ENCODE measurements at places on chromosomes 16 and 17. TPM values are rescaled to one million over a fixed set of nuclear protein-coding genes. Genes with fewer than 3 reads are reported as not detected.
A peak's percentile ranks its signal among the peaks of the same experiment; 100 is the strongest.

DNA sequence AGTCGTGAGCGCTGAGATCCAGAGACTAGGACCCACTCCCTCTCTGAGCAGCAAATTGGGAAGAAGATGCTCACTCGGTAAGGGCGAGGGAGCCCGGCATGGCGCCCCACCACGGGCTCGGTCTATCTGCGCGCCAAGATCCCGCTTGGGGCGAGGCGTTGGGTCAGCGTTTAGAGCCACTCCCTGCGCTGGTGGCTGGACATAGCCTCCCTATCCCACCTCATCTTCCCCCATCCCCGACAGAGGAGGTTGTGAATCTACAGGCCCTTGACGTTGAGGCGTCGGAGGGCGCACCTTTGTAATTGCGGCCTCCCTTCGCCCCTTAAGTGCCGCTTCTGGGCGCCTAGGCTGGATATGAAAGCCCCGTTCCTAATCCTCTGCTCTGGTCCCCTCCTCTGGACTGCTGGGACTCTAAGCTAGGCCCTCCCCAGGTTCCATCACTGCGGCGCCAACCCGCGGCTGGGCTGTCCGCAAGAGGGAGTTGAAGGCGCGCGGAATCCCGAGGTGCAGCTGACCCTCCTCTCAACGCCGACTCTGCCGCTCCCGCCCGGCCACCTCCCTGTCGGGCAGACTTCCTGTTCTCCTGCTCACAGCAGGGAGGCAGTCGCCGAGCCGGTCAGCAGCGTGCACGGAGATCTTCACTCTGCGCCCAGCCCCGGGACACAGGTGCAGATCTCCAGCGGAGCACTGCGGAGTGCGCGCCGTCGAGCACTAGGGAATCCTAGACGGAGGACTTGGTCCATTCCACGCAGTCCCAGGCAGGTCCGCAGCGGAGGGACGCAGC lies 16.1 kb upstream of the HOXB9 start:
- H3K4me3 ChIP-seq = no peak overlapping the region
- no peaks in the 10 kb centered on the region for H3K36me3 ChIP-seq
- peaks cover 100% of the 10 kb centered on the region for H3K27me3 ChIP-seq
- H3K27ac ChIP-seq = no peak overlapping the region
- no peaks in the 10 kb centered on the region for H3K4me1 ChIP-seq

AOC3 gene
- total RNA-seq = not detected

DNA sequence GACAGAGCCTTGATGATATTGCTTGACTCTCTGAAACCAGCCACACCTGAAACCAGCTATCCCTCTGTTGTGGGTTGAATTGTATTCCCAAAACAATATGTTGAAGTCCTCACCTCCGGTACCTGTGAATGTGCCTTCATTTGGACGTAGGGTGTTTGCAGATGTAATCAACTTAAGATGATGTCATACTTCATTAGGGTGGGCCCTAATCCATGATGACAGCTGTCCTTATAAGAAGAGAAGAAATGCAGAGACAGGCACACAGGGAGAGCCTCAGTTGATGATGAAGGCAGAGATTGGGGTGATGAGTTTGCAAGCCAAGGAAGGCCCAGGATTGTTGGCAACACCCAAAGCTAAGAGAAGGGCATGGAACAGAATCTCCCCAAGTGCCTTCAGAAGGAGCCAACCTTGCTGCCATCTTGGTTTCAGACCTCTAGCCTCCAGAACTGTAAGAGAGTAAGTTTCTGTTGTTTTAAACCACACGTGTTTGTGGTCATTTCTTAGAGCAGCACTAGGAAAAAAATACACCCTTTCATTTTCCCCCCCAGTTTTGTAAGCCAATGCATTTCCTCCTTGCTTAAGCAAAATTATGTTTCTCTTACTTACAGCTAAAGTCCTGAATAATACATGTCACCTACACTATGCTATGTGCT lies 29.4 kb upstream of the MYH10 start:
- H3K27ac ChIP-seq = no peak overlapping the region
- H3K4me1 ChIP-seq = no peaks in the 10 kb centered on the region
- no peak overlapping the region for H3K4me3 ChIP-seq
- DNase-seq = no peak

GRCh38 chr16:1494711-1495110 lies 1.6 kb downstream of the TELO2 start:
- H3K36me3 ChIP-seq = no peaks in the 10 kb centered on the region
- H3K27ac ChIP-seq = no peak overlapping the region
- no peaks in the 10 kb centered on the region for H3K27me3 ChIP-seq
- H3K4me1 ChIP-seq = peaks cover 10% of the 10 kb centered on the region

SNF8 gene
- 93.0 TPM for total RNA-seq

- no peak overlapping the region for H3K4me3 ChIP-seq
- peaks cover 7% of the 10 kb centered on the region for H3K27me3 ChIP-seq
- DNase-seq = no peak
- H3K4me1 ChIP-seq = peaks cover 14% of the 10 kb centered on the region
- no peaks in the 10 kb centered on the region for H3K36me3 ChIP-seq
These were observed 7.3 kb downstream of the CDH13 start for GRCh38 chr16:82633964-82634600.

DNA sequence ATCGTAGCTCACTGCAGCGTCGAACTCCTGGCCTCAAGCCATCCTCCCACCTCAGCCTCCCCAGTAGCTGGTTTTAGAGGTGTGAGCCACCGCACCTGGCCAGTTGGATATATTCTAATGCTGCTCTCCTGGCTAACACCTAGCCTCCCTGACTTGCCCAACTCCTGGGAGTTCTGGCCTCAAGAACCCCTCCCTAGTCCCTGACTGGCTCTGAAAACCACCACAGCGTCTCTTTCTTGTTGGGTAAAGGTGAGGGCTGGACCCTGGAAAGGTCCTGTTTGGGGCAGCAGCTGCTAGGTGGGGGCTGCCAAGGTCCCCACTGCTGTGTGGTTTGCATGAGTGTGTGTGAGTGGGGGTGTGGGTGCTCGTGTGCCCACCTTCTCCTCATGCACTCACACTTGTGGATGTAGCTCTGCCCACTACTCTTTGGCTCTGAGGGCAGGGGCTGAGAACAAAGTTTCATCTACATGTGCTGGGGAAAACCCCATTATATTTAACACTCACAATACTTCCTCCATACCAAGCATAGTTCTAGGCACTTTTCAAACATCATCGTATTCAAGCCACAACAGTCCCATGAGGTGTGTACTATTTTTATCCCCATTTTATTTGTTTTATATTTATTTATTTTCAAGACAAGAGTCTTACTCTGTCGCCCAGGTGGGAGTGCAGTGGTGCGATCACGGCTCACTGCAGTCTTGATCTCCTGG lies 7.1 kb upstream of the SPNS3 start:
- H3K27me3 ChIP-seq = no peaks in the 10 kb centered on the region
- no peak overlapping the region for H3K27ac ChIP-seq
- H3K4me3 ChIP-seq = no peak overlapping the region
- H3K4me1 ChIP-seq = no peaks in the 10 kb centered on the region

DNA sequence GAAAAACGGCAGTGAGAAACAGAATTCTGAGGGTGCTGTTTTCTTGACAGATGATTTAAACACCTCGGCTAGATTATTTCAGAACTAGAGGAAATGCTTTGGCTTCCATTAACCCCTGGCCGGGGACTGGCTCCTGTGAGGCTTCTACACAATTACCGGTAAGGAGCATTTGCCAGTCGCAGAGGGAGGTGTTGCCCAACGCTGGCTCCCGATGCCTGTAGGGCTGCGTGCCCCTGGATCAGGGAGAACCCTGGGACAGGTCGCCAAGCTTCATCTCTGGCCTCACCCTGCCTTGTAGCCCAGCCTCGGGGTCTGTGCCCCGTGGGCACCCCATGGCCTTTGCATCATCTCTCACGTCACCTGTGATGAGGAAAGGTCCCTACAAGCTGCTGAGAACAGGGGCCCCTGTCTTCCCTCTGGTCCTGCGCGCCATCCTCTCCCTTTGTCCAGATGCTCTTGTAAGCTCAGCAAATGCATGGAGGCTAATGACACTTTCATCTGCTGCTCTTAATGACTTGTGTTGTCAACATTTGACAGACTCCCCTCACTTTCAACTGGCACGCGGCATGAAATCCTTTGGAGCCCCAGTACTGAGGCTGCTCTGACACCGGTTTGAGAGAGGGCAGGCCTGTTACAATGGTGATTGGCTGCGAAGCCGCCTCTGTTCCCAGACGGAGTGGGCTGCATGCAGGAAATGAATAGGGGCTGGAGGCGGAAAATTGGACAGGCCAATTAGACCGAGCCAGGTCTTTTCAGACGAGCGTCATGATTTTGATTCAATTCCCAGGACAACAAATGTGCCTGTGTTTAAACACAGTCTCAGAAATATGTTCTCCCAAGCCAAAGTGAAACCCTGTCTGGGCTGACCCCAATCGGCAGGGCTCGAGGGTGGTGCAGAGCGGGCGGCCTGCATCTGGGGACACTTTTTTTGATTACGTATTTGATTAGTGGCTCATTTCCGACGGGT lies 85.5 kb upstream of the DOC2B start:
- H3K4me1 ChIP-seq = peaks cover 3% of the 10 kb centered on the region
- H3K36me3 ChIP-seq = no peaks in the 10 kb centered on the region
- no peaks in the 10 kb centered on the region for H3K27me3 ChIP-seq
- no peak overlapping the region for H3K27ac ChIP-seq

DNA sequence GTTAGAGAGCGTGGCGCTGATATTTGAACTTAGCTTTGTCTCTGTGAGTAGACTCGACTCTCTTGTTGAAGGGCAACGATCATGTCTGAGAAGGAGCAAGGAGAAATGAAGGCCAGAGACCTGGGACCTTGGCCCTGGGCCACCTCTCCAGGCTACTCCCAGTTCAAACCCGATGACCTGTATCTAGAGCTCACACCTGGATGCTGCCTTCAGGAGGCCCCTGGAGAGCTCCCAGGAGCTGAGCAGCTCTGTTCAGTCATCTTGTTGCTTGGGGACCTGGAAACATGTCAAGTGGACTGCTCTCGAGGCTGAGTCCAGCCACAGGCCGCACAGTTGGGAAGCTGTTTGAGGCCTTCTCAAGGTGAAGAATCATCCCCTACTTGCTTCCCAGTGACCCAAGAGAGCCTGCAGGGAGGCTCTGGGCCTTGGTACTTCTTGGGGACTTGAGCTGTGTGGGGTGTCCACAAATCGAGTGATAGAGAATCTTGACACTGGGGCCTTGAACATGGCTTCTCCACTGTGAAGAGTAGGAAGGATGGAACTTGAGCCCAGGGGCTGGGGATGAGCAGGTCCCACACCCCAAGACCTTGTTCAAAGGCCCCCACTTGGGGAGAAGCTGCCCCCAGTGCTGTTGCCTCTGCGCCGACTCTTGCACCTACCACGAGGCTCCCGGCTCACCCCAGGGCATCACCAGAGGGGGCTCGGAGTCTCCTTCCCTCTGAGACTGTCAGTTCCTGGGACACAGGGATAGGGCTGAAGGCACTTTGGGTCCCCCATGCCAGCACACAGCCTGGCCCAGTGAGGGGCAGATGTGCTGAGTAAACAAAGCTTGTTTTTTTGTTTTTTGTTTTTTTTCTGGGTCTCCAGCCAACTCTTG lies 112.1 kb downstream of the IRX5 start:
- no peak for DNase-seq
- H3K4me3 ChIP-seq = no peak overlapping the region
- no peaks in the 10 kb centered on the region for H3K27me3 ChIP-seq
- no peaks in the 10 kb centered on the region for H3K4me1 ChIP-seq
- no peaks in the 10 kb centered on the region for H3K36me3 ChIP-seq

DNA sequence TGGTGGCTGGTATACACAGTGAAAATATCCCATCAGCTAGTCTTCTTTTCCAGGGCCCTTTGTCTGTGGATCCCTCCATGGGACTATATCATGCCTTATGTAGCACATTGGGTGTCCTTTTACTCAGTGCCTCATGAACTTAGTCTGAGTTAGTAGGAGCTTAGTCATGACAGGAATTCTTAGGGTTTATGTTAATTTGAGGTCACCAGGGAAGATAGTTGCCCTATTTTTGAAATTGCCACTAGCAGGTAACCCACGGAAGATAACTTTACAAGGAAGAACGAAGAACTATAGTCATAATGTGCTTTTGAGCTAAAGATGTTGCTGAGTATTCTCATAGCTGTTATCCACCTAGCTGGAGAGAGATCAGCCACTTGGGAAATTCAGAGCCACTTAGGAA lies 14.8 kb upstream of the PLK1 start:
- H3K36me3 ChIP-seq = no peaks in the 10 kb centered on the region
- H3K4me1 ChIP-seq = no peaks in the 10 kb centered on the region
- H3K27me3 ChIP-seq = no peaks in the 10 kb centered on the region
- no peak overlapping the region for H3K4me3 ChIP-seq
- DNase-seq = no peak

DNA sequence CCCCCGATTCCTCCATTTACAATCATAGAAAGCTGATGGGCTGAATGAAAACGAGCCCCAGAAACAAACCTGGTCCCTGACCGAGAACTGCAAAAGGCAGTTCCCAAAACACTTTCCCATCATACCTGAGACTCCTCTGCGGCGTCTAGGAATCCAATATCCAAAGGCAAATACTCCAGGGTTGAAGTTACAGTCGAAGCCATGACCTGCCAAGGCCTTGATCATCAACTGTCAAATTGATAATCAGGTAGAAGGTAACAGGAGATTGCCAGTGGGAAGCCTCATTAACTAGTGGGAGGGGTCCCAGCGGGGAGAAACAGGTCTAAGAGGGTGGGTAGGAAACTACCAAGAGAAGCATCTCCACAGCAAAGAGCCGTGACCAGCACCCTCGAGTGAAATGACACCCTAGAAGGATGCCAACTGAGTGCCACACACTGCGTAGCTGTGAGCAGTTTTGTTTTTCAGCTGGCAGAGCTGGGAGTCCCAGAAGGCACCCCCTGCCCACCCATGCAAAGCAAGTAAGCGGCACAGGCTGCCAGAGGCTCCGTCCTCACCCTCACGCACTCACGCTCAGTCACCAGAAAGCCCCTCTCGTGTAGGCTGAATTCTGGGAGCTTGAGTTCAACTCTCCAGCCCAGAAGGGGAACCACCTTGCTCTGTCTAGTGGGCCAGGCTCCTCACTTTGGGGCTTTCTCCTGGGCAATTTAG lies 146.1 kb downstream of the GAS7 start:
- H3K27me3 ChIP-seq = no peaks in the 10 kb centered on the region
- no peak overlapping the region for H3K27ac ChIP-seq
- H3K4me1 ChIP-seq = no peaks in the 10 kb centered on the region
- H3K36me3 ChIP-seq = no peaks in the 10 kb centered on the region
- H3K4me3 ChIP-seq = no peak overlapping the region

AGRP gene
- total RNA-seq = not detected

- H3K27ac ChIP-seq = no peak overlapping the region
- H3K36me3 ChIP-seq = no peaks in the 10 kb centered on the region
- no peaks in the 10 kb centered on the region for H3K4me1 ChIP-seq
- no peaks in the 10 kb centered on the region for H3K27me3 ChIP-seq
- DNase-seq = no peak
These were observed 202.9 kb upstream of the IRX3 start for GRCh38 chr16:54489225-54490111.

GRCh38 chr17:17043461-17044271 lies 1.4 kb downstream of the MPRIP start:
- peak overlapping the region; percentile 98 for H3K4me3 ChIP-seq
- H3K4me1 ChIP-seq = peaks cover 24% of the 10 kb centered on the region
- DNase-seq = peak; percentile 55
- H3K27ac ChIP-seq = no peak overlapping the region

- DNase-seq = no peak
- H3K27ac ChIP-seq = no peak overlapping the region
These were observed 15.0 kb upstream of the IRX6 start for GRCh38 chr16:55308973-55309372.
